ENCODE measurements at places on chromosomes 2 and 18.

- DNase-seq, result no peak
Observed at GRCh38 chr2:16135196-16135912, 195.0 kb downstream of the MYCN start.

GRCh38 chr18:69813559-69813958, 134.1 kb downstream of the CD226 start:
- DNase-seq, result no peak

GRCh38 chr2:137133225-137133624, 367.9 kb downstream of the THSD7B start:
- no peak for DNase-seq

DNA sequence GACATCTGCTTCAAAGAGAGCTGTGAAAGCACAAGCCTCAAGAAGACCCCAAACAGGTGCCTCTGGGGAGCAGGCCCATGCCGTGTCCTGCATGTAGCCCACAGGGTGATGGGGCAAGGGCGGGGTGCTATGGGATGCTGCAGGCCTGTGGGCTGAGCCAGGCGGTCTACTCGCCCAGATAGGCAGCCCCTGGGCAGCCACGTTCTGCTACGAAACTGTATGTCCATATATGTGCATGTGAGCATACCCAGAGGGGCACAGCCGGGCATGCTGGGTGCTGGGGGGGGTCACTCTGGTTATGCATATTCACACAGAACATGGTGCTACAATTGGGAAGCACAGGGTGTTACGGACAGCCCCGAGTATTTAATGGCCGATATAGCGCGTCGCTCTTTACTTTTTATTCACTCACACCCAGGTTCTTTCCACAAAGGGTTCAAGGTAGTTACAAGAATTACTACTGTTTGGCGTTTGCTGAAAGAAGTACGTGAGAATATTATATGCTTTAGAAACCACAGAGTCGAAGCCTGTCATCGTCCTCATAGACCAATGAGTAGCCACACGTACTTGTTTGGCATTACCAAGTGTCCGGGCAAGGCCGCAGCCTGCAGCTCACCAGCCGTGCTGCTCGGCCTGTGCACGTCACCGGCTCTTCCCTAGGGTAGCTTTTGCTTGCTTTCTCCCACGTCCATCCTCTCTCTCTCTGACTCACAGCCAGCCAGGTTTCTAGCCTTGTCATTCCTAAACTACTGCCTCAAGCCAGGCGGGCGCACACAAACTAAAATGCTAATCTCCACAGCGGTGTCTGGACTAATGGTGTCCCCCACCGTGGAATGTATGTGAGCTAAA, 14.4 kb downstream of the MTERF4 start:
- DNase-seq, result peak; percentile 54

- no peak for DNase-seq
Observed at GRCh38 chr2:169448316-169448715, 31.0 kb upstream of the BBS5 start.

- no peak for DNase-seq
Observed at GRCh38 chr2:225274751-225275150, 124.8 kb upstream of the NYAP2 start.

DNA sequence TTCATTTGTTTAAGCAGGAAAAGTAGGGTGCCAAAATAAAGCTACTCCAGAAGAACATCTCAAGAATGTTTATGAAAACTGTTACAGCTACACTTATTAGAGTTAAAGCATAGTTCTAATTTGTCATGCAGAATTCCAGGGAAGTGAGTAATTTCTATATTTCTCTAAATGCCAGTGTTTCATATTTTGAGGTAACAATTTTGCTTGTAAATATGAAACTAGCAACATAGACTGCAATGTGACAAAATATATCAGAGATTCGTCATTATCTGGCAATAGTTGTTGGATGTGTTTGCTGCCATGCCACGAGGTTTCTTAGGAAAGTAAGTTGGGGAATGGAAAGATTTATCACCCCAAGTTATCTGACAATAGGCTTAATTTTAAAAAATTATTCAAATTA, 424.1 kb upstream of the ZEB2 start:
- no peak for DNase-seq

GRCh38 chr2:44598330-44599119, 236.8 kb downstream of the CAMKMT start:
- no peak for DNase-seq

DNA sequence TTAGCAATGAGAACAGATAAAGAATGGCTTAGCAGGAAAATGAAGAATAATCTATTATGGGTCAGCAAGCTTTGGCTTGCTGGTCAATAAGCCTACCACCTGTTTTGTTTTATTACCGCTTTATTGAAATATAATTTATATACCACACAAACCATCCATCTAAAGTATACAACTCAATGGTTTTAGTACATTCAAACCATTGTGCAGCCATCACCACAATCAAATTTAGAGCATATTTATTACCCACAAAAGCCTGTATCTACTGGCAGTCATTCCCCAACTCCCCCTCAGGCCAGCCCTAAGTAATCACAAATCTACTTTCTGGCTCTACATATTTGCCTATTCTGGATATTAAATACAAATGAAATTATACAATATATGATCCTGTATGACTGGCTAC, 17.2 kb downstream of the PPP3R1 start:
- DNase-seq, result no peak

GRCh38 chr2:30104307-30104706, 42.5 kb upstream of the YPEL5 start:
- no peak for DNase-seq

- DNase-seq, result no peak
Observed at GRCh38 chr2:206084870-206085741, 868 bp downstream of the INO80D start.

DNA sequence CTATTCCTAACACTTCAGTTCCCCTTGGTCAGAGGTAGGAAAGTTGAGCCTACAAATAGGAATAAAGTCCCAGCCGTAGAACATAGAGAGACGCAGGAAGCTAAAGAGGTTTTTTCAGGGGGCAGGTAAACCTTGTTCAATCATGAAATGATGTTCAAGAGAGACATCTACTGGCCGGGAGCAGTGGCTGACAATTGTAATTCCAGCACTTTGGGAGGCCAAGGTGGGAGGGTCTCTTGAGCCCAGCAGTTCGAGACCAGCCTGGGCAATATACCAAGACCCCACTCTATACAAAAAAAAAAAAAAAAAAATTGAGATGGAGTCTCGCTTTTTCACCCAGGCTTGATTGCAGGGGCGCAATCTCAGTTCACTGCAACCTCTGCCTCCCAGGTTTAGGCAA, 66.7 kb upstream of the DNAJC10 start:
- DNase-seq, result no peak

DNA sequence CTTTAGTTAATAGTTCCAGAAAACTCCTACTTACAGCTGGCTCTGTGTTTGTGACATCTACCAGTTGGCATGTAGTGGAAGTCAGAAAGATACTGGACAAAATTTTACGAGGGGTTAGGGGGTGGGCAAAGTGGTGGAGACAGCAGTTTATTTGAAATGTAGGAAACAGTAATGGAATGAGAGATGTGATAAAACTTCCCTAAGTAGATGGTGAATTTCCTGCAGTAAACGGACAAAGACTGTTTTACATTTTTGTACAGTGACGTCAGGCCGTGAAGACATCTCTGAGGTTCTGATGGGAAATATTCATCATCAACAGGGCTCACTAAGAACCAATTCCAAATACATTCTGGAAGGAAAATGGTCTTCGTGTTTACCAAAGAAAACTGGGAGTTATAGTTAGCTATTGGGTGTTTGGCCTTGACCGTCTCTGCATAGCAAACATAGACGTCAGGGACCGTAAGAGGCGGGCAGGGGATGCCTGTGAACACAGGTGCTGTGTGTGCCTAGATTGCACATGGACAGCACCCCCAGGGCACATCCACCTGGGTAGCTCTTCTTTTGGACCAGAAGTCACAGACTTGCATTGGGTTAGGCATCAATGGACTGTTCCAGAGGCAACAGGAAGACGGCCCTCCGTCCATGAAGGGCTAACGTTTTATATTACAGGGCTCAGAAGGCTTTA, 131.5 kb downstream of the ZNF516 start:
- no peak for DNase-seq

DNA sequence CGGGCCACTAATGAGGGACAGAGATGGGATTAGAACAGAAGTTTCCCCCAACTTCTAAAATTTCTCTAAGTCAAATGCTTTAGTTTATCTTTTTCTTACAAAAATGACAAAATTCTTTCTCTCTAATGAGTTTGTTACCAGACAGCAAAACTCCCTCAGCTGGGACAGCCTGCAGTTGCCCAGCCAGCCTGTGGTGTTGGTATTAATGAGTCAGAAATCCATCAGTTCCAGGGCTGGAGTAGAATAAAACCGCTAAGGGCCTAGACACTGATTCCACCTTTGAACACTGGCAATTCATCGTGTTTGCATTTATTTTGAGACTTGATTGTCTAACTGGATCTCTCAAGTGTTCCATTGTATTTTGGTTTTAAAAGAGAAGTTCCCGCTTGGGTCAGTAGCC, 38.3 kb upstream of the SMAD2 start:
- DNase-seq, result no peak

DNA sequence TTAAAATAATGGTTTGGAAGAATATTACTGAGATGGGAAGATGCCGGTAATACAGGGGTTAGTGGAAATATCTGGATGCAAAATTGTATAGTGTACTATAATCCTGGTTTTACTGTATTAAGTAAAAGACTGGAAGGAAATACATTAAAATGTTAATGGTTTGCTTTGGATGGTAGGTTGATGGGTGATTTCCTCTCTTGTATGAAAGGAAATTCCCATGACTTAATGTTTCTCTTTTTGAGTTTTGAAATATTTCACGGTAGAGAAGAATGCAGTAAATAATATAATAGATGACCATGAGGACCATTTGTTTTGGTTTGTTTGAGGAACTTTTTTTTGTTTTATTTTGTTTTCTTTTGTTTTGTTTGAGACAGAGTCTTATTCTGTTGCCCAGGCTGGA, 8.2 kb downstream of the SPTBN1 start:
- DNase-seq, result no peak

DNA sequence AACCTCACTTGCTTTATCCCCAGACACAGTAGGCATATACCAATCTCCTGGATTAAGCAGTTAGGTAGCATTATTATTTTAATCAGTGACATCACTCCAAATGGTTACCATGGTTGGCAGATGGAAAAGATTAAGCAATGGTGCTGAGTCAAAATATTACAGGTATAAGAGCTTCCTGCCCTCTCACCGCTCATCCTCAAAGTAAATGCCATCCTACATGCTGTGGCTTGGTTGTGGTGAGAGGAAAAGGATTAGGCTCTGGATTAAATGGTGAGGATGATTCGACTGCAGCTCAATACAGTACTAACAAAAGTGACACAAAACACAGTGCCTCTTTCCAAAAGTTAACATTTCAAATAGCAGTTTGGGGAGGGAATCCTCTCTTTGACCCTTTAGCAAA, 108.9 kb upstream of the ACAA2 start:
- no peak for DNase-seq

DNA sequence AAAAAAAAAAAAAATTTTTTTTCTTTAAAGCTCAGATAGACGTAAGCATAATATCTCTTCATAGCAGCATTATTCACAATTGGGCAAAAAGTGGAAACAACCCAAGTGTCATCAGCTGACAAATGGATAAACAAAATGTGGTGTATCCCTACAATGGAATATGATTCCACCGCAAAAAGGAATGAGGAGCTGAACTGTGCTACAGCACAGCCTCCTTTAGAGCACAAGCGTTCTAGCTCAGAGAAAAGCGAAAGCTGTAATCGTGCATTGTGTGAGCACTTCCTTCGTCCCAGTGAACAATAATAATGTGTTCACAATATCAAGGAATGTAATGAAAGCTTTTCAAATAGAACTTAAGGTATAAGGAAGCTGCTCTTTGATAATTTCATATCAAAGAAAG, 11.7 kb upstream of the CHMP1B start:
- no peak for DNase-seq

DNA sequence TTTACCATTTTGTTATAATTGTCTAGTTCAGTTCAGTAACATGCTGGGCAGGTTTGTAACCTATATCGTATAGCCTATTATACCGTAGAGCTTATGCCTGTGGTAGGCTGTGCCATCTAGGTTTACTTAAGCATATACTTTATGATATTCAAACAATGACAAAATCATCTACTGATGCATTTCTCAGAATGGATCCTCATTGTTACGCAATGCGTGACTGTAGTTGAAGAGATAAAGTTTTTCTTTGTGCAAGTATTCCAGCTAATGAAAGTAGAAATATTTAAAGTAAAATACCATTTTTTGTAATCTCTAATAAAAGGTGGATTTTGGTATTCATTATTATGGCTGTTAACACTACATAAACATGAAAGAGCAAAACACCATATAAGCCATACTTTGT, 100.2 kb downstream of the LRRTM4 start:
- no peak for DNase-seq

- no peak for DNase-seq
Observed at GRCh38 chr2:42274863-42275262, 86.2 kb downstream of the COX7A2L start.

DNA sequence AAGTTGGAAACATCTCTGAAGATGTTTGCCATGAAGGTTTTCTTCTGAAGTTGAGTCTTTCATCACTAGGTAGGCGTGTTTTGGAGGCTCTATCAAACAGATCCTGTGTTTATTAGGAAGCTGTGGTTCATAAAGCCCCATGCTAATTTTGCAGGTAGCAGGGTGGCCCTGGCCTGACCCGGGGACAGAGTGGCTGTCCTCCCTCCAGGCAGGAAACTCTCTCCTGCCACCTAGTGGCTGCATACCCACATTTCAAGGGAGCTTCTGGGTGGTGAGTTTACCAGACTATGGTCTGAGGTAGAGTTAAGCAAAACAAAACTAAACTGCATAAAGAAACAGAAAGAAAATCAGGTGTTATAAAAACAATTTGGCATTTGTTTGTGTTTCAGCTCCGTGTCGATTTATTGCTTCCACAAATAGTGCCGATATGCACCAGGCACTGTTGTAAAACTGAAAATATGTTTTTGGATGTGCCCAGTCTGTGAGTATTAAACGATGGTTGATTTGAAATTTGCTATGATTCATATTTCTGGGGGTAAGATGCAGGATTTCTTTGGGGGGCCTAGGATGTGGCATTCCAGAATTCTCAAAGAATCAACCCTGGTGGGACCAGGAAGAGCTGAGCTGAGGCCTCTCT, 26.0 kb upstream of the IL37 start:
- DNase-seq, result peak; percentile 65
